ENCODE measurements at places on chromosomes 7 and 10. TPM values are rescaled to one million over a fixed set of nuclear protein-coding genes. Genes with fewer than 3 reads are reported as not detected.

GRCh38 chr10:86210416-86210815 is 156.2 kb downstream of the GRID1 start:
- DNase-seq, result no peak

CYP3A4 gene
- total RNA-seq, result 1,005 TPM

DNA sequence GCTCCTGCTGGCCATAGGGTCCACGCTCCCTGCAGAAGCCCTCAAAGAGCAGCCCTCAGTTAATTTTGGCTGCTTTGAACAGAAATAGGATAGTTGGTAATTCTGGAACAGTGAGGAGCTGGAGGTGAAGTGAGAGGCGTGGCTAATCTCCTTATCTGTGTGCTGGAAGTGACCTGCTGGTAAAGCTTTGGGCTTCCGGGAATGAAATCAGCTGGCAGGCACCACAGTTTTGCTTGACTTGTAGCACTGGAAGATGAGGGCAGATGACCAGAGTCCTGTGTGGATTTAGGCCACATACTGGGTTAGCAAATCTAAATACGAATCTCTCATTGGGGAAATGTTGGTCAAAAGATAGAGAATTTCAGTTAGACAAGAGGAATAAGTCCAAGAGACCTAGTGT is 10.2 kb downstream of the ATP6V0E2 start:
- peak; percentile 90 for DNase-seq

GRCh38 chr7:93202594-93203250 is 23.5 kb downstream of the HEPACAM2 start:
- no peak for DNase-seq

Data from left lobe of liver (tissue), 2 donors.